ENCODE measurements at places on chromosomes 5 and 9.

DNA sequence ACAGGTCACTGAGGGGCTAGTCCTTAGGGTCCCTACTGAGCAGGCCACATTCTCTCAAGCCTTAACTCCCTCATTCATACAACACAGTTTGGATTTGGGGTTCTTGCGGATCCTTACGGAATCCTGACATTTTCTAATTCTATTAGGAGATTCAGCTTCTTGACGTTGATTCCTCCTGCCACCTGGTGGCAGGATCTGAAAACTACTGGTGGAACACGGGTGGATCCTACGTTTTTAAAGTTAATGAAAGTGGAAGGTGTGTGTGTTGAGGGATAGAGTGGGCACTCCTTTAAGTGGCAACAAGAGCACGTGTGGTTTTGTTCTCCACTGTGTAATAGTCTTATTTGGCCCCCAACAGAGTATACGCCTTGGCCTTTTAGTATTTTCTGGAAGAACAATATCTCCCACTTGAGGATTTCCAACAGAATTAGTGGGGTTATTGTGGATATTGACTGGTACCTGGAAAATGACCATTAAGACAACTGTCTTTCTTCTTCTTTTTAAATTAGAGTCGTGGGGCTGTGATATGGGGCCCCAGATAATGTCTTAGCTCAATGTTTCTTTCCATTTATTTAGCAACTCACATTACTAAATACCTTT, 25.2 kb downstream of the SLC28A3 start:
- peak; percentile 35 for DNase-seq

GRCh38 chr9:18888290-18888689, 144.7 kb downstream of the SAXO1 start:
- DNase-seq = no peak

- no peak for DNase-seq
Measured at GRCh38 chr9:133770076-133770777, 32.1 kb upstream of the SARDH start.

DNA sequence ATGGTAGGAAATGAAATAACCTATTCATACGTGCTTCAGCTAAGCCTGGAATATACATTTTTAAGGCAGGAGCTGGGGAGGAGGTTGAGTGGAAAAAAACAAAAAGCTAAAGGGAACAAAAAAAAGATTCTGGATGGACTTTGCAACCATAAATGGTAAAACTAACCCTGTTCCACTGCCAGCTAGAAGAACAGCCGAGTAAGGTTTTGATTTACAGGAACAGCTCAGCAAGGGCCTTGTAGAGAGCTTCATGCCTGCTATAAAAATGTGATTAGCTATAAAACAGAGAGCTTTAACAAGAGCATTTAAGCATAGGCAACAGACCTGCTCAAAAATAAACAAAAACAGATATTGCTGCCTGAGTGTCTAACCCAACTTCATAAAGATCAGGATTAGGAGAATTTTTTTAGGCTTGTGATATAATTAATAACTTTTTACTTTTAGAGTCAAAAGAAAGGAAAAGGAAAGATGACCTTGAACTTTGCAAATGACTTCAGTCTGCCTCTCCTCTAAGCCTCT, 194.8 kb downstream of the FBXL7 start:
- no peak for DNase-seq

DNA sequence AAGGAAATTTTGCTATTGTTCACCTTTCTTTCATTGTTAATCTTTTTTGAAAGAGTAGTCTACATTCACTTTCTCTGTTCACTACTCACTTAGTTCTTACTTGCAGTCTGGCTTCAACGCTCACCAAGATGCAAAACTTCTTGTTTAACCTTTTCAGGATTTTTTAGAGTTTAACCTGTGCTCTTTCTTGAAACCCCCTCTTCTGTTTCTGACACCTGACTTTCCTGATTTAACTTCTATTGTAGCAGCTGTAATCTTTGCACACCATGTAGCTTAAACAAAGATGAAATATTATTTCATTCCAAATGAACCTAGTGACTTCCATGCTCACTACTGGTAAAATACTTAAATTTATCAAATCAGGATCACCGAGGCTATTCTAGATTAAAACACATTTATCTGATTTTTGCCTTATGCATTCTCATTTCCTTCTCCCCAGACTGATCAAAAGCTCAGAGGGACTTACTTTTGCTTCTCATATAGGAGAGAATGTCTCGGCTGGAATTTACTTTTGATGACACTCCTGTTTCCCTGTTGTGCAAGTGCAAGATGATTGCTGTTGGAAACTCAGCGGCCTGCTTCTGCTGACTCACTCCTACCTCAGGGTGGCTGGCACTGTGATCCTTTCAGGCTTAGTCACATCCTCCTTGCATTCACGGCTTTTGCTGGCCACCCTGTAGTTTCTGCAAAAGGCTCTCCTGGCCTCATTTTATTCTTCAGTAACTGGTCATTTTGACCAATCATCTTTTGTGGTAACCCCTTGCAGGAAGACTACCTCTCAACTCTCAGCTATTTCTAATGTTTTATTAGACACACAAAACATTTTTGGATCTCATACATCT, 109.3 kb upstream of the IFNE start:
- peak; percentile 34 for DNase-seq

GRCh38 chr5:1409381-1410110, 35.7 kb downstream of the SLC6A3 start:
- no peak for DNase-seq
